ENCODE measurements at places on chromosomes 16 and 17.
A peak's percentile ranks its signal among the peaks of the same experiment; 100 is the strongest.

DNA sequence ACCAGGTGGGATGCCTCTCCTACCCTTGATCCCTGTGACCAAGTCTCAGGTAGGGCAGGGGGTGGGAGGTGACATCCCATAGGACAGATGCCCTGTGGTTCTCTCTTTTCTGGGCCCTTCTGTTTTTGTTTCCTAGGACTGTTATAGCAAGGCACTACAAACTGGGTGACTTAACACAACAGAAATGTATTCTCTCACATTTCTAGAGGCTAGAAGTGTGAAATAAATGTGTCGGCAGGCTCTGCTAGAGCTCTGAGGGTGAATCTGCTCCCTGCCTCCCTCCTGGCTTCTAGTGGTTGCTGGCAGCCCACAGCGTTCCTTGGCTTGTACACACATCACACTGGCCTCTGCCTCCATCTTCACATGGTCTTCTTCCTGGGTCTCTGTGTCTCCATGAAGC, 12.7 kb downstream of the CALB2 start:
- no peak for DNase-seq

DNA sequence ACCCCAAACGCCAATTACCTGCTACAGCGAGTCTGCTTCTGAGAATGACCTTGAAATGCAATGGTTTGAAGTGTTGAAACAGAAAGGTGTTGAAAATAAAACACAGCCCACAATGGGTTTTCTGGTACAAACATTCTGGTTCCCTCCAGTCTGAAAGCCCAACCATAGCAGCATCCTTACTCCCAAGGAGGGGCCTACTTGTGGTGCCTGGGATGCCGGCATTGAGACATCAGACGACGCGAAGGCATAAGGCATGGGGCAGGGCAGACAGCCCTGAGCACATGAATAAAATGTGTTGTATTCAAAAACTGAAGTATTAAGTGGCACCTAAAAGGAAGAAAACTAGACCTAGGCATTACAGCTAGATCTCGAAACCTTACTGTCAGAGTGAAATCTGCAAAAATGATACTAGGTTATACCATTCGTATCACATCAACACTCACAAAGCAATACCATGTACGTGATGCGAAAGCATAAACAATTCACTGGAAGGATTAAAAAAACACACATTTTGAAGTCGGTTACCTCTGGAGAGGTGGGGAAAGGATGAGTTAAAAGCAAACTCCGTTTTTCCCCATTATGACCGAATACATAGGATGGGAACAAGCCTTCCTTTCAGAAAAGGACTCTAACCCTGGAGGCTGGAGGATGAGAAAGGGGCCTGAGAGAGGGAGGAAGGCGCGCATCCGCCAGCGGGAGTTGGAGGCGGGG, 702 bp downstream of the NUDT21 start:
- no peak for DNase-seq

DNA sequence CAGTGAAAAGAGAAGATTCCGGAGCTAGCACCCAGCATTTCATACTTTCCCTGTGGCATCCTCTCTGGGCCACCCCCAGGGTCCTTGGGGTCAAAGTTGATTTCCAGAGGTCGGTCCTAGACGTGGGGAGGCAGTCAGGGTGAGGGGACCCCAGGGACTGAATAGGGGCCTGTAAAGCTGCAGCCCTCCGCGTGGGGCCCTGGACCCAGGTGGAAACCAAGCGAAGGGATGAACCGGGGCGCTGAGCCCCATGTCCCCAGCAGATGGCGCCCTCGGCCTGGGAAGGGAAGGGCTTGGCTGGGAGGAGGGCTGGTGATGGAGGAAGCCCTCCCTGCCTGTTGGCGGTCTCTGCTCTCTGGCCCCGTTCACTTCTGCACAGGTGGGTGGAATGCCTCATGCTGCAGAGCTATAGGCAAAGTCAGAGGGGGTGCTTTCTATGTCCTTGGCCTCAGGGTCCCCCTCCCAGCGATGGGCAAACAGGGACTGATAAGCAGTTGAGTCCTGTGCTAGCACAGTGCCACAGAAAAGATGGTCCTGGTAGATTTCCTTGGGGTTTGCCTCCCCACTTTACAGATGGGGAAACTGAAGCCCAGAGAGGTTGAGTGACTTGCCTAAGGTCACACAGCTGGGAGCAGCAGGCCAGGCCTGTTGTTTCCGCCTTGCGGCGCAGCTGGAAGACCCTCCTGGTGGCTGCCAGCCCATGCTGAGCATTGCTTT, 163.4 kb upstream of the CIBAR2 start:
- peak; percentile 34 for DNase-seq

DNA sequence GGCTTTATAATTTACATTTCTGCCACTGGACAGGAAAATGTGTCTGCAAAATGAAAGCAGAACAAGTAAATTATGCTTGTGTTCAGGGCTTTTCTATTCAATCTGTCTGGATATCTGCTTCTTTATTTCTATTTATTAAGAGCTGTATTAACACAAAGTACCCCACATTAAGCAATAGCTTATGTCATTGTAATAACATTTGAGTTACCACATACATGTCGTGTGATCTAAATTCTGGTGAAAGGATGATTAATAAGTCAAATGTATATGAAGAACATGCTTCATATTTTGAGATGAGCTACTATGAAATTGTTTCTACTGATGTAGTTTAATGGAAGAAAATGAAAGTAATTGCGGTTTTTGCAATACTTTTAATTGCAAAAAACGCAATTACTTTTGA, 238.2 kb downstream of the KCNJ2 start:
- no peak for DNase-seq

DNA sequence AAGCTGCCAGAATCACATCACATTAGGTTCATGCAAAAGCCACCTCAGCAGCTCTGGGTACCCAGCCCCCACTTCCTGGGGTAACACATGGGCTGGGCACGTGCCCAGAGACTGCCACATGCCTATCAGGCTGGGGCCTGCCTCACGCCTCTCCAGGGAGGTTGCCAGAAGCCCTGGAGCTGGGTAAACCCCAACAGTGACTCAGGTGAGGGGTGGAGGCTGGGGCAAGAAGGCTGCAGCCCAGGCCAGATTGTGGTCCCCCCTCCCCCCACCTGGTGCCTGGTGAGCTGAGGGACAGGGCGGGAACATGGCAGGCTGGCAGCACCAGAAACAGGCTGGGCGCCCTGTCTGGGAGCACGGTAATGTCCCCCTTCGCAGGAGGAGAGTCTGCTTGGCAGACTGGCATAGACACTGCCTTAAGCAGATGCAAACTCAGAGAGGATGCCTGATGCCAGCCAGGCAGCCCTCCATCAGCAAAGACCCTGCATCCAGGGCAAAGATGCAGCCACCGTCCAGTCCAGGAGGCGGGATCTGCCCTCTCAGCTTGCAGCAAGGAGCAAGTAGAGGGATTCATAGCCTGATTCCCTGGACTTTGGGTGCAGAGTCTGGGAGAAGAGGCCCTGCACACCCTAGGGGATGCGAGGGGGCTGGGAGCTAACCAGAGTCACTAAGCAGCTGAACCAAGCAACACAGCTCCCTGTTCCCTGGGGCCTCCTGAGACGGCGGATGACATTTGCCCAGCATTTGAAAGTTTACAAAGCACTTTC, 28.8 kb downstream of the NGFR start:
- DNase-seq = peak; percentile 19

GRCh38 chr16:66899945-66900710, 18.6 kb downstream of the CDH16 start:
- DNase-seq = no peak

DNA sequence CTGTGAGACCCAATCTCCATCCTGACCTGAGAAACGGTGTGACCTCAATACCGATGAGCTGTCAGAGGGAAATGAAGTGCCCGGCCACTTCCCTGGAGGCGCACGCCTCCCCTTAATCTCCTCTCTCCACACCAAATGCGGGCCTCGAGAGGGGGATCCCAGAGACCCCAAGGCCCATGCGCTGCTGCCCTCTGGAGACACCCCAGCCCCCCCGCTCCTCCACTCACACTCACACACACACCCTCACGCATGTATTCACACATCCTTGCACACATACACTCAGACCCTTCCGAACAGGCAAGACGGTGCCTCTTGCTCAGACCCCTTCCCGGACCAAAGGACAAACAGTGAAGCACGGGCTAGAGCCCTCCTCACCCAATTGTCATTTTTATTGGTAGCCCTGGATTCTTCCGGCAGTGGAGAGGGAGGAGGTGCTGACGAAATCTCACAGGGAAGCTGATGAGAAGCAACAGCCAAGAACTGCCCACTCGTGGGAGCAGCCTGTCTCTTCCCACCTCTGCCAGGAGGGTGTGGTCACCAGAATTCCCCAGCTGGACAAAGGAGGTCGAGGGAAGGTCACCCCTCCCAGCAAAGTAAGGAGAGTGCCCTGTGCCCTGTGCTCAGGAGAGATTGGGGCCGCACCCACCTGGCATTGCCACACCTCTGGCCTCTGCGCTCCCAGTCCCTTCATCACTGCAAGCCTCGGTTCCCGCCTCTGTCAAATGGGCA, 136.0 kb upstream of the TNRC6C start:
- DNase-seq = no peak

- no peak for DNase-seq
These were observed 113.7 kb upstream of the DHX40 start for GRCh38 chr17:59451706-59452105.

DNA sequence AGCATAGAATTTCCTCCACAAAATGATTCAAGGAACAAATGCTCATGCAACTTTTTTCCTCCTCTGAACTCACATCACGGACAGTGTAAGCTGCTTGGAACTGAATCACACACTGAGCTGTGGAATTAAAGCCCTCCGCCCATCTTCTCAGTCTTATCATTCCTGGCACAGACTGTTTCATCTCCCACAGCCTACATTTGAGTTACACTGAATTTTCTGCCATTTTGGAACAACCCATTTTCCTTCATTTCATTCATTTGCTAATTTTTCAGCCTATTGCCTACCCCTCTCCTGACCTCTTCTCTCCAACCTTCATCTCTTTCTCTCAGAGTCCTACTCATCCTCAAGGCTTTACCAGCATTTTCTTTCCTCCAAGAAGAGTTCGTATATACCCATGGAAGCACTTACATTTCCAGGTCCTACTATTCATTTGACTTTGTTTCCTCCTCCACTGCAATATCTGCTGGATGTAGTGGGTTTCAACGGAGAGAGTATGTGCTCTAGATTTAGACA, 39.1 kb upstream of the TOM1L1 start:
- DNase-seq = no peak

DNA sequence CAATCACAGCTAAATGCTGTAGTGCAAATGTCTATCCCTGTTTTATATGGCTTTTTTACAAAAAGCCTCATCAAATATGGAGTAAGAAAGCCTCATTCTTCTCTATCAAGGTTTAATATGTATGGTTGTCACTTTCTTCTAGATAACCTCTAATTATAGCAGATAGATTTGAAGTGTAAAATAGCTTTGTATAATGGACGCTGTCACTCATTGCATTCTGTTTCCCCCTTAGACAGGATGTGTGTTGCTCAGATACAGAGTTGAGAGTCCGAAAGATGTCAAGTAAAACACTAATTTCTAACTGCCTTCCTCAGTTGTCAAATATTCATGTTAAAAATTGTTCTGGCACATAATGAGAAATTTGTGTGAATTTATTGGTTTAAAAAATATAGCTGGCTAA, 88.0 kb downstream of the NLK start:
- no peak for DNase-seq

GRCh38 chr17:45923511-45924268, 29.3 kb downstream of the MAPT start:
- no peak for DNase-seq

DNA sequence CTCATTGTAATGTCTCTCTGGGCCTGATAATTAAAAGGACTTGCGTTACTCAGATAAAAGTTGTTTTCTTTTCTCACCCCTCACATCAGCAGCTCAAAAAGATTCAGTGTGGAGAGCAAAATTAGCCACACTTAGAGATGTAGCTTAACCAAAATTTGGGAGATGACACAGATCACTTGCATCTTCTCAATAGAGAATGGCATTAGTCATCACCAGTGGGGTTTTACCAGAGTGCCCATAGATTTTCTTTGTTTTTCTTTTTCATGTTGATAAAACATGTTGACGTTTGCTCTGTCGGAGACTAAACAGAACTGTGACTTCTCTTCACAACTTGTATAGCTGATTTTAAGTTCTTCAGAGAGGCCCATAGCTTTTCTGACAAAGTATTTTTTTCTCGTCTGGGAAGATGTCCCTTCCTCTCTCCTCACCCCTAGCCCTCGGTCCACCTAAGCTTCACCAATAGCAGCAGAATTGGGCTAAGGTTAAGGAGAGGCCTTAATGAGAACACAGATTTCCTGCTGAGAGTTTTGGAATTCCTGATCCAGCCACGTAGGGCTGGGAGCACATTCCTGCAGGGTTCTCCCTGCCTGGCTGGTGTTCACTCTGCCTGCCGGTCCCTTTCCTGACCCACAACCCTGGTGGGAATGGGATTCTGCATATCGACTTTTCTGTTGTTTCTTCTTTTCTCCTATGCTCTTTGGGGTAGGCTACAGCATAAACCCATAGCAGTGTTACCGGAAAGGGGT, 92.6 kb downstream of the CACNG3 start:
- DNase-seq = no peak

DNA sequence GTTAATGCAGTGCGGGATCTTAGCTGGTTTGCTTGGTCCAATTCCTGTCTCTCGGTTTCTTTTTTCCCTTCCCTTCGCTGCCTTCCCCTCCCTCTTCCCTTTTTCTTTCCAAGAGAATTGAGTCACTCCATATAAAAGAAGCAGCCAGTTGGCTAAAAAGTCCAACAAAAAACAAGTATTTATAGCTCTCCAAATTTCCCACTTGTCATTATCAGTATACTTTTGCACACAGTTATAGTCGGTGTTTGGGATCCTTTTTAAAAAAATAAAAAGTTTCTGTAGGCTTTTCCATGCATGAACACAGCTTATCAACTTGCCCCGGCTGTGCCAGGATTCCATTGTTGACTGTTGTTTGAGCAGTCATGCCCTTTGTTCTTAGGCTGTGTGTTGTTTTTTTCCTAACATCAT, 24.9 kb downstream of the HMOX2 start:
- no peak for DNase-seq

DNA sequence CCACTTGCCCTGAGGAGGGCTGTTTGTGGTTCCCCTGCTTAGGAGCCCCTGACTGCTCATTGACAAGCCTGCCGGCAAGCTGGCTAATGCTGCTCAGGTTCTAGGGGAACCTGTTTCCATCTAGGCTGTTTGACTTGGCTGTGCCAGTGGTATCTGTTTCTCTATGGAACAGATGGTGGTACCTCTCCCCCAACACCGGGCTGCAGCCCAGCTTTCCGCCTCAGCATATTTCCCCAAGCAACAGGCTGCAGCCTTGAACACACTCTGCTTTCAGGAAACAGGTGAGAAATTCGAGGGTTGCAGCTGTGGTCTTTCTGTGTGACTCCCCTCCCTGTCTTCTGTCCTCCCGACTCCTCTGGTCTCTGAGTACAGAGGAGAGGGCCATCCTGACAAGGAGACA, 132.3 kb downstream of the TMEM132E start:
- DNase-seq = no peak

DNA sequence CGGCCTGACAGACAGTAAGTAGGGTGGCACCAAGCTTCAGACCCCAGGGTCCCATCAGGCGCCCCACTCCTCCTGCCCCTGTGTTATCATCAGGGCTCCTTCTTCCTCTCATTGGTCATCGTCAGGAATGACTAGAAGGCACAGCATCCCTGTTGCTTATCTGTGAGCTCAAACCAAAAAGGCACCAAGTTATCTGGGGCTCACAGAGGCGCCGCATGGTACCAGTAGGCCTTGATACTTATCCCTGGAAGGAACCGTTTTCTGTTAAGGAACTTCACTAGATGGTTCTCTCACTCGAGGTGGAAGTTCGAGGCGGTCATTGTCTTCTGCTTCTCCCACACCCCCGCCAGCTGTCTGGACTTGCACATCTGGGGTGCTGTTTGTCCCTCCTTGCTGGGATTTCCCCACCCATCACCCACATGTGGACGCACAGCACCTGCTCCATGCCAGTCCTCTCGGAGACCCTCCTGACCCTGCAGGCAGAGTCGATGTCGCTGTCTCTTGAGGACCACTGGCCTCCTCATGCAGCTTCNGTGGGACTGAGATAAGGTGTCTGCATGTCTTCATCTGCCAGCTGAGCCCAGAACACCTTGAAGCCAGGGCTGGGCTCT, 52.1 kb downstream of the METRNL start:
- DNase-seq = no peak

Data from stimulated activated naive CD4-positive, alpha-beta T cell treated with Interleukin-2 at 50 U/mL for 16 hours (primary cell).